ENCODE measurements at places on chromosomes 7 and 10.
A peak's percentile ranks its signal among the peaks of the same experiment; 100 is the strongest.

- no peak overlapping the region for H3K27ac ChIP-seq
- H3K36me3 ChIP-seq: peaks cover 35% of the 10 kb centered on the region
- no peak overlapping the region for H3K4me3 ChIP-seq
- H3K4me1 ChIP-seq: no peaks in the 10 kb centered on the region
Measured at GRCh38 chr10:119859420-119860258, 13.0 kb downstream of the MCMBP start.

- no peaks in the 10 kb centered on the region for H3K36me3 ChIP-seq
- no peaks in the 10 kb centered on the region for H3K27me3 ChIP-seq
- no peak for DNase-seq
- H3K4me3 ChIP-seq: no peak overlapping the region
- no peaks in the 10 kb centered on the region for H3K4me1 ChIP-seq
- H3K27ac ChIP-seq: no peak overlapping the region
Measured at GRCh38 chr7:139511315-139511714, 12.2 kb upstream of the CLEC2L start.

- no peak for DNase-seq
- no peak overlapping the region for H3K27ac ChIP-seq
- H3K4me3 ChIP-seq: no peak overlapping the region
- no peaks in the 10 kb centered on the region for H3K4me1 ChIP-seq
Measured at GRCh38 chr10:119908166-119908565, 15.6 kb downstream of the SEC23IP start.

DNA sequence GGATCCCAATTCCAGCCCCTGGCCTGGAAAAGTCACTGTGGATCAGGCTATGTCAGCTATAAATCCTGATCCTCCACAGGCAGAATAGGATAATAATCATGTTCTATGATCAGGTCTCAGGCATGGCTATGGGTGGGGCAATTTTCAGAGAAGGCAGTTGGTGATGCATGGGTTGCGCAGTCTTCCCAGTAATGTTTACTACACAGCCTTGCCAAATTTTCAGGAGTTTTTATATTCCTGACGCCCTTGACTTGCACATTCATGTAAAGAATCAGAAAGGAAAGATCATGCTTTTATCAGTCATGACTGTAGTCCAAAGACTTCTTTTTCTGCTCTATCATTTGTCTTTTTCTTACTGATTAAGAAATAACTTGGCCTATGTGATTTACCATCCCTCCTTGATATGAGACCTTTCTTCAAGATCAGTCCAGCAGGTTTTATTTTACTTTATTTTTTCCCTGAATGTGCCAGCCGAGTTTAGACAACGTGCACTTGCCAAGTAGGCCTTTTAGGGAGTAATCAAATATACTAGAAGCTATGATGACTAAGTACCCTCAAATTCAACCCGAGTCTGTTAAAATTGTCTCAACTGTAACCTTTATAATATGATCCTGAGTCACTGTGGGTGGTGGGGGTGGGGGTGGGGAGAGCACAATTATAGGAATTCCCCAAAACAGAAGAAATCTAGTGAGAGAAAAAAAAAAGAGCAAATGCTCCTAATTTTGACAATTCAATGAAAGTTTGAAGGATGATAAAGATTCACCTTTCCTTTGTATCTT lies 31.9 kb downstream of the ARL4A start:
- peaks cover 30% of the 10 kb centered on the region for H3K4me1 ChIP-seq
- H3K36me3 ChIP-seq: no peaks in the 10 kb centered on the region
- H3K27ac ChIP-seq: peak overlapping the region; percentile 63
- no peak for DNase-seq

- no peaks in the 10 kb centered on the region for H3K36me3 ChIP-seq
- no peaks in the 10 kb centered on the region for H3K4me1 ChIP-seq
- DNase-seq: no peak
- H3K27ac ChIP-seq: no peak overlapping the region
- no peak overlapping the region for H3K4me3 ChIP-seq
Measured at GRCh38 chr10:93173967-93174845, 100.5 kb downstream of the CYP26A1 start.

DNA sequence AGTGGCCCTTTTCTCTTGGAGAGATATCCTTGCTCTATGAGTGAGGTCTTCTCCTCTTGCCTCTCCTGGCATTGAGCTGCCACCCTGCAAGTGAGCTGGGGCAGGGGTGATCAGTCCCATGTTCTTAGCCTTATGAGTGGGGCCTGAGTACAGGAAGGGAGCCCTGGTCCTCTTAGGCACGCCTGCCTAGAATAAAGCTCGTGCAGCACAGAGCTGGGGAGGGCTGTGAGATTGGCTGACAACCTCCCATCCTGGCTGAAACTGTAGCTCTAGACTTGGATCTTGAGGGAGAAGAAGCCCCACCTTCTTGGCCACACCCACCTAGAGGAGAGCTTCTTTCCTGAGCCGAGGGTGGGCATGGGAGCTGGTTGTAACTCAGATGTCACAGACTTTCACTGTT lies 305.0 kb upstream of the ZNF32 start:
- H3K4me1 ChIP-seq: no peaks in the 10 kb centered on the region
- H3K4me3 ChIP-seq: no peak overlapping the region
- no peaks in the 10 kb centered on the region for H3K27me3 ChIP-seq
- H3K27ac ChIP-seq: no peak overlapping the region
- no peaks in the 10 kb centered on the region for H3K36me3 ChIP-seq
- DNase-seq: peak; percentile 12

GRCh38 chr7:55339033-55340000 lies 25.8 kb upstream of the LANCL2 start:
- DNase-seq: no peak
- no peak overlapping the region for H3K4me3 ChIP-seq
- no peak overlapping the region for H3K27ac ChIP-seq
- H3K4me1 ChIP-seq: no peaks in the 10 kb centered on the region
- no peaks in the 10 kb centered on the region for H3K27me3 ChIP-seq

GRCh38 chr7:83429493-83429892 lies 219.4 kb downstream of the SEMA3E start:
- no peak overlapping the region for H3K4me3 ChIP-seq
- no peaks in the 10 kb centered on the region for H3K27me3 ChIP-seq
- H3K4me1 ChIP-seq: no peaks in the 10 kb centered on the region
- no peak overlapping the region for H3K27ac ChIP-seq
- DNase-seq: no peak

DNA sequence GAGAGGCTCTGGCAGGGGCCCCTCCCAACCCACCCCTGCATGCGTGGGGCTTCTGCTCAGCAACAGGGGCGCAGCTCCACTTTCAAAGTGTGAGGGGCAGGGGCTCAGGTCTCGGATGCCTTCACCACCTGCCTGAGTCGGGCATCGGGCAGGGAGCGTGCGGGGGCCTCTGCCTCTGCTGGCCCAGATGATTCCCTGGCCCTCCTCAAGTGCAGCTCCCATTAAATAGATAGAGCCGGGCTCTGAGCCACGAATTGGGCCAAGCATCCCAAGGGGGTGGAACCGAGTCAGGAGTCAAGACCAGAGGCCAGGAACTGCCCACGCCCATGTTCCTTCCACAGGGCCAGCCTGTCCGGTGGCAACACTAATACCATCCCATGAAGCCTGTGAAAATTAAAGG lies 108.9 kb upstream of the FAM20C start:
- H3K36me3 ChIP-seq: no peaks in the 10 kb centered on the region
- peaks cover 4% of the 10 kb centered on the region for H3K27me3 ChIP-seq
- peak; percentile 52 for DNase-seq
- no peak overlapping the region for H3K4me3 ChIP-seq
- H3K4me1 ChIP-seq: peaks cover 3% of the 10 kb centered on the region
- no peak overlapping the region for H3K27ac ChIP-seq

DNA sequence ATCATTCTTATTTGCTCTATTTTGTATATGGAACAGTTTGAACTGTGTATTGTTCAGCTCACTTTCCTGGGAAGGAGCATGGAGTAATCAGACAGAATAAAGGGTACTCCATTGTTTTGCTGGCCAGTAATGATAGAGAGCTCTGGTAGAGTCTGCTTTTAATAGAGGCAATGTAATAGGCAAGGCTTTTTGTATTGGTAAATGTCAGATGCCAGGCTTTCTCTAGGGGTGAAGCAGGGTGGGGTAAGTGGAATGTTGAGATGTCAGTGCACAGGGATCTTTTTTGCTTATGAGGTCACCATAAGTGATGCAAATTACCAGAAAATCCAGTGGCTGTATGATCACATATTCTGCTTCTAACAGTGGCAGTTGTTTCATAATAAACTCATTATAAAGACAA lies 1088.3 kb upstream of the SORCS1 start:
- no peaks in the 10 kb centered on the region for H3K27me3 ChIP-seq
- no peak overlapping the region for H3K27ac ChIP-seq
- H3K4me1 ChIP-seq: no peaks in the 10 kb centered on the region
- DNase-seq: no peak
- H3K4me3 ChIP-seq: no peak overlapping the region

DNA sequence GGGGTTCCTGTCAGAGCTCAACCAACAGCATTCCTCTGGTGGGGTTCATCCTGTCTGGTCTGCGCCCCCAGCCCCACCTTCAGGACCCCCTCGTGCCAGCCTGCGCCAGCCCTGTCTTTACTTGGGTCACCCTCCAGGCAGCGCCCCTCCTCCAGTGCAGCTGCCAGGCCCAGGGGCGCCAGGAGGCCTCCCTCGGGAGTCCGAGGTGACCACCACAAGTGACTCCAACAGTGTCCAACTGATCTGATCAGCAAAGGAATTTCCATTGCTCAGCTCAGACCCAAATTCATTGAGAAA lies 10.6 kb downstream of the WDR86 start:
- H3K4me3 ChIP-seq: no peak overlapping the region
- H3K4me1 ChIP-seq: peaks cover 2% of the 10 kb centered on the region
- no peaks in the 10 kb centered on the region for H3K36me3 ChIP-seq
- DNase-seq: no peak

- no peak overlapping the region for H3K27ac ChIP-seq
- DNase-seq: no peak
- H3K4me3 ChIP-seq: no peak overlapping the region
- no peaks in the 10 kb centered on the region for H3K4me1 ChIP-seq
Measured at GRCh38 chr7:131306777-131307176, 20.9 kb upstream of the MKLN1 start.

DNA sequence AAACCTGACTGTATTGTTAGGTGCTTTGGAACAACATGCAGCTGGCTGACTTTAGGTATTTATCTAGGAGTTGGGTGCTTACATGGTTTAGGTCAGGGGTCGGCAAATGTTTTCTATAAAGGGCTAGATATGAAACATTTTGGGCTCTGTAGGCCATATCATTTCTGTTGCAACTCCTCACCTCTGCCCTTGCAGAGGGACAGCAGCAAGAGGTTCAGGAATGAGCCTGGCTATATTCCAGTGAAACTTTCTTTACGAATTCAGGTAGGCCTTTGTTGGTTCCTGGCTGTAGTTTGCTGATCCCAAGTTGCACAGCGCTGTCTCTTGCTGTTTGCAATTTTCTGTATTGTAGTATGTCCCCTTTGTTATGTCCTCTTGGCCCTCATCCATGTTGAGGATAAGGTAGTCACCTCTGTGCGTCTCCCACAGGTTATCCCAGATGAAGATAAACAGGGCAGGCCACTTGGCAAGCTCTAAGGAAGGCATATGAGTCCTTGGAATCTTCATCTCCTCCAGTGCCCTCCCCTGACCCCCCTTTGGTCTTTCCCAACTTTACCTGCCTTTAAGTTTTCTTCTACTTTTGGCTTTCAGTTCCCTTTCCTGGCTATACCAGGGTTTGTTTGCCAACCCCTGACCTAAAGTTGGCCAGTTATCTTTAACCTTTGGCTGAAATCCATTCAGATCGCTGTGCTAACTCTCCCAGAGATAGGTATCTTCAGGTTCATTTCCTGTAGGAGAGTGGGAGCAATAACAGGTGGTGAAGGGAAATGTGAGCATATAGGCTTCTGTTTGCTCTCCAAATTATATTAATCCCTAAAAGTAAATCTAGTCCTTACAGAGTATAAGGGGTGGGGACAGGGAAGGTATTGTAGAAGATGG lies 36.1 kb downstream of the SGPL1 start:
- no peak overlapping the region for H3K4me3 ChIP-seq
- H3K36me3 ChIP-seq: peaks cover 47% of the 10 kb centered on the region

GRCh38 chr10:112535531-112535951 lies 88.5 kb downstream of the VTI1A start:
- no peak for DNase-seq
- peaks cover 15% of the 10 kb centered on the region for H3K36me3 ChIP-seq
- H3K27me3 ChIP-seq: no peaks in the 10 kb centered on the region
- peak overlapping the region; percentile 11 for H3K4me3 ChIP-seq

DNA sequence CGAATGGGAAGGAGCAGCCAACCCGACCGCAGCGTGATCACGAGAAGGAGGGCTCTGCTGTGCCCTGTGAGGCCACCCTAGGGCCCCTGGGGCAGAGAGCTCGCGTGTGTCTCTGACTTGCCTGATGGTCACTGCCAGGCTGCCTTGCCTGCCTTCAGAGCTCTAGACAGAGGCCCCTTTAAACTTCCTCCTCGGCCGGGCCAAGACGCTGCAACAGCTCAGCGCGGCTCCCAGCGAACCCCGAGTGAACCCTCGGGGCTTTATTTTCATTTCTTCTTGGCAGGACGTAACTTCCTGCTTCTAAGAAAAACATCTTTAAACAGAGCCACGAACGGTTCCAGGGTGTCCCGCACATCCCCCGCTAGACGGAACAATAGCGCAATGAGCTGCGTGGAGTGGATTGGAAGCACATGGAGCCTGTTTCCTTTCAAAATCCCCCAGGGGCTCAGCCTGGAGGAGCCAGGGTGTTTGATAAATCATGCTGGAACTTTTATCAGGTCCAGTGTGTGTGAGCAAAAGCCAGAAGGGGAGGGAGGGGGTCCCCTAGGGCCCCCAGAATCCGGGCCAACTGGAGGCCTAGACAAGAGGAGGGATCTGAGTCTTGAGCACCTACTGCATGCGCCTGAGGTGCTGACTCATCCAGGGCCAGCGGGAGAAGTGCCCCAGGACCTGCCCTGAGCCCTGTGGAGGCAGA lies 134.1 kb upstream of the GDF10 start:
- peak overlapping the region; percentile 78 for H3K27ac ChIP-seq
- no peaks in the 10 kb centered on the region for H3K36me3 ChIP-seq
- peak overlapping the region; percentile 35 for H3K4me3 ChIP-seq

DNA sequence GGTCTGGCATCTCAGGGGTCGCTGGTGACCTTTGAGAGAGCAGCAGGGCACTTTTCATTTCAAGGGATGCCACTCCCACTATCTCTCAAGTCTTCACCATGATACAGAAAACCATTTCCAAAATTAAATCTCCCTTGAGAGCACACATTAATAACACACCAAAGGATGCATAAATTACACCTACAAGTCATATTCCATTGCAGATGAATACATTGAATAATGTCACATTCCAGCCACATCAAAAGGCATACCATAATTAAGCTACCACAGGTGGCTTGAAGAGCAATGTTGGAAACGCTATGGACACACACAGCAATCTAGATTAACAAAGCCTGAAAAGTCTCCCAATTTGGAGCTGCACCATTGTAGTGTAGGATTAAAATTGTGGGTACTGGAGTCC lies 353.3 kb upstream of the ZMIZ1 start:
- no peak for DNase-seq
- H3K4me1 ChIP-seq: no peaks in the 10 kb centered on the region
- no peak overlapping the region for H3K27ac ChIP-seq
- no peak overlapping the region for H3K4me3 ChIP-seq

DNA sequence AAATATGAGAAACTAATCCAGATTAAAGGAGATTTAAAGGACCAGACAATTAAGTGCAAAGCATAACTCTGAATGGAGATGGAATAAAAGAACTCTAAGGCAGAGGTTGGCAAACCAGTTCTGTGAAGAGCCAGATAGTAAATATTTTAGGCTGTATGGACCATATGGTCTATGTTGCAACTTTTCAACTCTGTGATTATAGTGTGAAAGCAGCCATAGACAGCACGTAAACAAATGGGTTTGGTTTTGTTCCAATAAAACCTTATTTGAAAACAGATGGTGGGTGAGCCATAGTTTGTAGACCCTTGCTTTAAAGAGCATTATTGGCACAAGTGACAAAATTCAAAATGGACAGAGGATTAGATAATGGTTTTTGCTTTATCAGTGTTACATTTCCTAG lies 884.1 kb downstream of the CCSER2 start:
- no peak overlapping the region for H3K4me3 ChIP-seq
- H3K27ac ChIP-seq: no peak overlapping the region
- H3K4me1 ChIP-seq: no peaks in the 10 kb centered on the region
- no peaks in the 10 kb centered on the region for H3K36me3 ChIP-seq
- no peaks in the 10 kb centered on the region for H3K27me3 ChIP-seq
